Mammary epithelial cell (primary cell): ENCODE measurements at places on chromosomes 16 and 17. TPM values are rescaled to one million over a fixed set of nuclear protein-coding genes. Genes with fewer than 3 reads are reported as not detected.
A peak's percentile ranks its signal among the peaks of the same experiment; 100 is the strongest.

KRTAP3-1 gene
- total RNA-seq: not detected

KCNH4 gene
- total RNA-seq: not detected

ZNF207 gene
- 153 and 169 TPM in 2 replicates for total RNA-seq

NPIPB12 gene
- 64.1 and 109 TPM in 2 replicates for total RNA-seq

CHST5 gene
- total RNA-seq: 0.21 and 0.24 TPM in 2 replicates

SRP68 gene
- 24.5 TPM for total RNA-seq

TMEM238L gene
- total RNA-seq: not detected in 2 replicates

GRCh38 chr16:12113523-12114345 lies 137.2 kb downstream of the SNX29 start:
- DNase-seq: no peak

GRCh38 chr17:75876190-75876937 lies 2.0 kb downstream of the TRIM47 start:
- peak; percentile 83 for DNase-seq

- DNase-seq: no peak
Measured at GRCh38 chr17:63805591-63805990, 21.6 kb upstream of the PSMC5 start.

- no peak for DNase-seq
Measured at GRCh38 chr16:47780213-47780875, 319.2 kb downstream of the PHKB start.

- no peak for DNase-seq
Measured at GRCh38 chr17:46889992-46890564, 32.9 kb upstream of the GOSR2 start.

DNA sequence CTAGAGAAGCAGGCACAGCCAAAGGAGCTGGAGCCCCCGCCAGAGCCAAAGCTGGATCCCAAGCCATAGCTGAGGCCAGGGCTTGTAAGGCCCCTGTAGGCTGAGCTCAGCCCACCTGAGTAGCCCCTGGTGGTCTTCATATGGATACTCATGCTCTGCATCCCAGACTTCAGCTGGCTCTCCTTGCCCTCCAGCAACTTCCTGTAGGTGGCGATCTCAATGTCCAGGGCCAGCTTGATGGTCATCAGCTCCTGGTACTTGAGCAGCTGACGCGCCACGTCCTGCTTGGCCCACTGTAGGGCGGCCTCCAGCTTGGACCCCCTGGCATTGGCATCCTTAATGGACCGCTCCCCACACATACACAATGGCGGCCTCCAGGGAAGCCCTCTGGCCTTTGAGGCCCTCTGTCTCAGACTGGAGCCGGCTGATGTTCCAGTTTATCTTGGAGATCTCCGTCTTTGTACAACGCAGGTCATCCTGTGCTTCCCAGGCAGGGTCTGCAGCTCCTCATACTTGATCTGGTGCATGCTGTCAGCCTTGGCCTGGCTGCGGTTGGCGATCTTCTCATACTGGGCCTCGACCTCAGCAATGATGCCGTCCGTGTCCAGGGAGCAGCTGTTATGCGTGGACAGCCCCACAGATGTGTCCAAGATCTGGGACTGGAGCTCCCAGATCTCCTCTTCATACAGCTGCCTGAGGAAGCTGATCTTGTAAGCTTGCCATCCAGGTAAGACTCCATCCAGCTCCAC lies 28.9 kb downstream of the IKZF3 start:
- DNase-seq: no peak

DNA sequence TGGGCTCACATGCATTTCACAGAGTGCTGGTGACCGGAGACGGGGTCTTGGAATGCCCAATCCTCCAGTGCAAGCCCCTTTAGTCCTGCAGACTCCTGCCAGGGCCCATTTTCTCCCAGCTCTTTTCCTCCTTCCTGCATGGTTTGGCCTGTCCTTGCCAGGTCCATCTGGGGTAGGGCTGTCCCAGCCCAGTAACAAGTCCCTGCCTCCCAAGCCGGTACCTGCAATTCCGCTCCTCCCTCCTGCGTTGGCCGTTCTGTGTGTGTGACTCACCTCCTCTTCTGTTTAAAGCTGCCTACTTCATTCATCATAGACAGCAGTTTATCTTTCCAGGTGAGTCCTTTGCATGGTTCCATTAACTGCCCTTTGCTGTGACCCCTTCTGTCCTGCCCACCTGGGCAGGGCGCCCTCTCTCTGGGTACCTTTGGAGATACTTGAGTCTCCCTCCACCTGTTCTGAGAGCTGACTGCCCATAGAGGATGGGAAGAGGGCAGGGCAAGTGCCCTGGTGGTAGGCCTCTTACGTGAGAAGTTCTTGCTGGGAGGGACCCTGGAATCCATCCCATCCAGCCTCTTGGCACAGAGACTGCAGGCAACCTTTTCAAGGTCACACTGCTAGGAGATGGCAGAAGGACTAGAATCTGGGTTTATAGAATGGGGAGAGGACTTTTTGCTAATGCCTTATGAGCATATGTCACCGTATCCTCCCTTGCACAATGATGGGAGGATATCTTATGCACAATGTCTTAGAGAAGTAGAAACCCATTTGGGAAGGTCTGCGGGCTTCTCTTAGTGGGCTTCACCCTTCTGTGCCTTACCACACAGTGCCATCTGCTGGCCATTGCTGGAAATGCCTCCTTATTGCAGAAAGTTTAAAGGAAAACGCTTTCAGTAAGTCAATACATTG lies 29.7 kb upstream of the LGALS9 start:
- DNase-seq: peak; percentile 49

GRCh38 chr17:83026311-83026811 lies 53.0 kb upstream of the METRNL start:
- DNase-seq: no peak

GRCh38 chr17:35453171-35453570 lies 4.6 kb upstream of the SLFN13 start:
- DNase-seq: no peak

DNA sequence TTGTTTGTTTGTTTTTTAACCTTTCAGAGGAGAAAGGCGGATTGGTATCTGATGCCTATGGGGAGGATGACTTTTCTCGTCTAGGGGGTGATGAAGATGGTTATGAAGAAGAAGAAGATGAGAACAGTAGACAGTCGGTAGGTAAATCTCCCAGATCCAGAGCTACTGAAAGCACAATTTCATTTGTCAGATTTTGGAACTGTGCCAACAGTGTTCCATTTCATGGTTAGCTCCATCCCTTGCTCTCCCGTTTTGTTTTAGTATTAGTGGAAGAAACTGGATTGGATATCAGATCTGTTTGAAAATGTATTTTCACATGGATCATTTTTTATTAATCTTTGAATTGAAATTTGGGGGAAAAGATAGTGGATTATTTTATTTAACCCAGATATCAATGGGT lies 1.4 kb downstream of the SAP30BP start:
- DNase-seq: no peak
